ENCODE measurements at places on chromosomes 1 and 21. TPM values are rescaled to one million over a fixed set of nuclear protein-coding genes. Genes with fewer than 3 reads are reported as not detected.

DNA sequence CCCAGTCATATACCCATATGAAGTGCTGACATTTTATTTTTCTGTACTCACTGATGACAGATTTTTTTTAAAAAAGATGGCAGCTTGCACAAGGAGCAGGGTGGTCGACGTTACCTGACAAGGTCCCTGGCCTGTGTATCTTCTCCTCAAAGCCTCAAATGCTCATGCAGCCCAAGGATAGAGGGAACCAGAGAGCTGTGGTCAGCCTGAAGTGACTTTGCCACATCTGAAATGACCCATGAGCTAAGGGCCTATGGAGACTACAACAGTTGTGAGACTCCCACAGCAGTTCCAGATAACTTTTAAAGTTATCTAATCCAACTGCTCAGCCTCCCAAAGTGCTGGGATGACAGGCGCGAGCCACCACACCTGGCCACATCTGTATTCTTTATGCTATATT lies 131.1 kb downstream of the GLUL start:
- no peak for DNase-seq

GRCh38 chr21:41597227-41597626 lies 89.3 kb upstream of the TMPRSS2 start:
- no peak for DNase-seq

GRCh38 chr1:29230204-29230552 lies 556 bp downstream of the MECR start:
- DNase-seq, result no peak

DNA sequence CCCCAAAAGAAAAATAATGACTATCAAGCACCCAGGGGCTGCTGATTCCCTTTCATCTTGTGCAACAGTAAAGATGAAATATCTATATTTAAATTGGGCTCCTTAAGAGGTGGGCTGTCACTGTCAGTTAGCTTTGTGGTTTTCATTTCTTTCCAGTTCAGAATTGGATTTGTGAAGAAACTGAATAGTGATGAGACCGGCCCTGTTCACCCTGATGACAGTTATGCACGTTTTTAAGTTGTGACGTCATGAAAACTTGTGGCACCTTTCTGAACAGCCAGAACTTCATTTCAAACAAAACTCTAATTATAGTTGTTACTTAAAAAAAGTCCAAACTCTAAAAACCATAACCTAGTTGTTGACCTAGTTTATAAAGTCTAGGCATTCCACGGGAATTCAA lies 125.9 kb downstream of the RUNX1 start:
- no peak for DNase-seq

GRCh38 chr21:36186081-36186480 lies 29.5 kb downstream of the DOP1B start:
- no peak for DNase-seq

DNA sequence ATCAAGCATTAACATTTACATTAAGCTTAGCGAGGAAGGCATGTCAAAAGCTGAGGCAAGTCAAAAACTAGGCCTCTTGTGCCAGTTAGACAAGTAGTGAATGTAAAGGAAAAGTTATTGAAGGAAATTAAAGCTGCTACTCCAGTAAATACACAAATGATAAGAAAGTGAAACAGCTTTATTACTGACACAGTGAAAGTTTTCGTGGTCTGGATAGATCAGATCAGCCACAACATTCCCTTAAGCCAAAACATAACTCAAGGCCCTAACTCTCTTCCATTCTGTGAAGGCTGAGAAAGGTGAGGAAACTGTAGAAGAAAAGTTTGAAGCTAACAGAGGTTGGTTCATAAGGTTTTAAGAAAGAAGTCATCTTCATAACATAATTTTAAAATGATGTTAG lies 131.9 kb downstream of the VAV3 start:
- DNase-seq, result no peak

- DNase-seq, result no peak
These were observed 24.4 kb upstream of the FAAH start for GRCh38 chr1:46369542-46370213.

DNA sequence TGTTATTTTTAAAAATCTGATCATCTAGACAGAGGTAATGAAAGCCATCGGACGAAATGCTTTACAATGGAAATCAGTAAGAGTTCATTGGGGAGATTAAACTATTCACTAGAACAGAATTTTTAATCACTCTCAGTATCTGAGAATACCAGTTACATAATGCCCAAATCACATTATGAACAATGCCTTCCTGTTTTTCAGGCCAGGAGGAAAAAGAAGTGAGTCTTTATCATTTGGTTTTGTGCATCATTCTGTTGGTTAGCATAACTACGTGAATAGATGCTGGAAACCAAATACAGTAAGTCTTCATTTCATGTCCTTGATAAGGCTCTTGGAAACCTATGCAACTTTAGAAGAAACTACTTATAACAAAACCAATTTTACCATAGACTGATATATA lies 18.0 kb upstream of the ASB17 start:
- no peak for DNase-seq

DNA sequence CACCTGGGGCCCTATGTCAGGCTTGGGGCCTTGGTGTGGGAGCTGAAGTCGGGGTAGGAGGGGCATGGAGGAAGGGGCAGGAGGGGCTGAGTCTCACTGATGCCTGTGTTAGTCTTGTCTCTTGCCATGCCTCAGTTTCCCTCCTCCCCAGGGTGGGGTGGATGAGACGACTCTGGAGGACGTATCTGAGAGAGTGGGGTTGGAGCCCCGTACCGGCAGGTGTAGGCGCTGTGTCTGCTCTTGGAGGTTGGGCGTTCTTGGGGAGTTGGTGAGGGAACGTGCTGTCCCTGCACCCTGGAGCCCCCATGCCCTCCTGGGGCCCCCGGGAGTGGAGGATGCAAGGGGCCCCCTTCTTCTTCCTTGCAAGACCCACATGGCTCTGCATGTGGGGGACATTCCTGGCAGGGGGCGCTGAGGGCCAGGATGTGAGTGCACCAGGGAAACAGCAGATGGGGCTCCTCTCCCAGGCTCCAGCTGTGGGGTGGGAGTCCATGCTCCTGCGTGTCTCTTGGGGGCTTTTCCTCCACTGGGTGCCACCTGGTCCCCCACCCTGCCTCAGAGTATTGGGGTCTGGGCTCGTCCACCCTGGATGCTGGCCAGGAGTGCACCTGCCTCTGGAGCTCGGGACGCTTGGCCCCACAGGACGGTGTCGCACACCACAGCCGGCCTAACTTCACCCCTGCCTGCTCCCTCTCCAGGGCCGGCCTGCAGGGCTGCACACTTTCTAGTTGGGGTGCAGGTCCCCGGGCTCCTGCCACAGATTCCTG lies 1.4 kb upstream of the TNFRSF14 start:
- DNase-seq, result no peak

- DNase-seq, result no peak
These were observed 633 bp upstream of the ETNK2 start for GRCh38 chr1:204152310-204153044.

DNA sequence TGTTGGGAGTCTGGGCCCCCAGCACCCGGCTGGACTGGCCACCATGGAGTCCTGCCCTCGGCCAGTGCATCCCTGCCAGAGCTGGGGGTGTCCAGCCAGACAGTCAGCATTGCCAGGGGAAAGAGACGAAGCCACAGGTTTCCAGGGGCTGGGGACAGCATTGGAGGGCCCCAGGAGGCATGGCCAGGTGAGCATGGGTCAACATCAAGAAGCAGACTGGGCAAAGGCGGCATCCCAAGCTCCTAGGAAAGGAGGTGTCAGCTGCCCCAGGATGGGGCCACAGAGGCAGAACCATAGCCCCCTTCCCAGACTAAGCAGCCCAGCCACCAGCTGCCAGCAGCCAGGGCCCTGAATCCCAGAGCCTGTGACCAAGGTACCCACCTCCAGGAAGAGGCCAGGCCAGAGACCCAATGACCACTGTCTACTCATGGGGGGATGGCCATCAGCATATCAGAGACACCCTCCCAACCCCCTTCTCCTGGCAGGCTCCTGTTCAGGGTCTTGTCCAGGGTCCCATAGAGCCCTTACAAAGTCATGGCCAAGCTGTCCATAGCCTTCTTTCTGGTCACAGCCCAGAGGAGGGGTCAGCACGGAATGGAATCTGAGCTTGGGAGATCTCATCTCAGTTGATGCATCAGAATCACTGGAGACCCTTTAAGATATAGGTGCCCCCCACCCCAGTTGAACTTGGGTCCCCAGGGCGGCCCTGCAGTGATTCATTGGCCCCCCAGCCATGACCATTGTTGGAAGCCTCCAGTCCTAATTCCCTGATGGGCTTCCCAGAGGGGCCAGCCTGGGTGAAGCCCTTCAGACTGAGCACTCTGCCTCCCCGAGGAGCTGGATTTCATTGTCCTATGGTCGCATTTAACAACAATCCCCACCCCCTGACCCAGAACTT lies 32.5 kb downstream of the WNT3A start:
- no peak for DNase-seq

- no peak for DNase-seq
These were observed 26.3 kb upstream of the TINAGL1 start for GRCh38 chr1:31549809-31550620.

Gene MRPS6
- total RNA-seq, result 109 TPM

Gene CACNA1S
- total RNA-seq, result not detected

Gene FCGR2B
- 0.15 TPM for total RNA-seq

Gene CELA2A
- total RNA-seq, result 0.72 TPM

Data from Panc1 (cell line).